Activated naive CD4-positive, alpha-beta T cell treated with anti-CD3 and anti-CD28 coated beads, Interleukin-2, amount 10 ng/mL, durations not matched to agents 7 days and 5 days (primary cell): ENCODE measurements at places on chromosomes 1 and 21.

DNA sequence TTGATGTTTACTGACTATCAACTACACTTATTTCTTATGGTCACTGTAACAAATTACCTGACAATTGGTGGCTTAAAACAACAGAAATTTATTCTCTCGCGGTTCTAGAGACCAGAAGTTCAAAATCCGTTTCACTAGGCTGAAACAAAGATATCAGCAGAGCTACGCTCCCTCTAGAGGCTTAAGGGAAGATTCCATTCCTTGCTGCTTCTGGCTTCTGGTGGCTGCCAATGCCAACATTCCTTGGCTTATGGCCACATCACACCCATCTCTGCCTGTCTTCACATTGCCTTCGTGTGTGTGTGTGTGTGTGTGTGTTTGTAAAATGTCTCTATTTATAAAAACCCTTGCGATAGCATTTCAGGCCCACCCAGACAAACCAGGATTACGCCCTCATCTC is 66.4 kb downstream of the LMX1A start:
- DNase-seq: no peak

DNA sequence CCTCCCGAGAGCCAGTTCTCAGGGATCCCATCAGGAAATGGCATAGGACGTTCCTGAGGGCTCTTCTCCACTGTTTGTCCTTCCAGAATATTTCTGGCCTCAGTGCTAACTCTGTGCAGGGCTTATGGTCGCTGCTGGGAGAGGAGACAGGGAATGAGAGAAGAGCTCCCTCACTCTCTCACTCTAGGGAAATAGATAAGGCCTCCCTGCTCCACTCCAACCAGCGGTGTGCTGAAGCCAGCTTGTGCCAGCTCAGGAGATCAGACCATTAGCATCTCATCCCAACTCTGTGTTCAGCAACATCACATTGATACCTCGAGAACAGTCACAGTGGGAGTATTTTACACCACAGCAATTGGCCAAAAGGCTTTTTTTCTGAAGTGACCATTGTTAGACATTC is 49.2 kb upstream of the ZC3H12A start:
- DNase-seq: no peak

DNA sequence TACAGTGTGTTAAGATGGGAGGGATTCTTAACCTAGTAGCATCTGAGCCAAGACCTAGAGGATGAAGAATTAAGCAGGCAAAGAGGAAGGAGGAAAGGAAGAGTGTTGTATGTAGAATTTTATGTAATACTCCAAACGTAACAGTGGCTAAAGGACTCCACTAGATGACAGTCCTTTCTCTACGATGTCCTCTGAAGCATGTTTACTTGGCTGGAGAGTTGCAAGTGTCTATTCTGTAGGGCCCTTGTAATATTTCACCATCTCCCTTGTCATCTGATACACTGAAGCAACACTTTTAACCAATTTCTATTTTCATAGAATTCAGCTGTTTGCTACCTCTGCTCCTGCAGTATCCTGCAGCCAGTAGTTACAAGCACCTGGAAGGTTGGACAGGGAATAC is 2.2 kb upstream of the YBX1 start:
- no peak for DNase-seq

- DNase-seq: no peak
Observed at GRCh38 chr1:162303004-162303344, 73.7 kb downstream of the SPATA46 start.

DNA sequence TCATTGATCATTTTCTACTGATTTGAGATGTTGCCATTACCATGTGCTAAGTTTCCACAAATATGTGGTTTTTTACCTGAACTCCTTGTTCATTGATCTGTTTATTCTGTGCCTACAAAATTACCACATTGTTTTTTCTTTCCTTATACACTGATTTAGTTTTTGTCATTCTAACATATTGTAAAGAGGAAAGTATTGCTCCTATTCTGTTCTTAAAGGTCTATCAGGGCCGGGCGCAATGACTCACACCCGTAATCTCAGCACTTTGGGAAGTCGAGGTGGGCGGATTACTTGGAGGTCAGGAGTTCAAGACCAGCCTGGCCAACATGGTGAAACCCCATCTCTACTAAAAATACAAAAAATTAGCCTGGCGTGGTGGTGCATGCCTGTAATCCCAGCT is 75.1 kb downstream of the CAMTA1 start:
- DNase-seq: no peak

GRCh38 chr1:2880812-2881295 is 79.4 kb upstream of the TTC34 start:
- DNase-seq: no peak

GRCh38 chr1:156877433-156878170 is 15.9 kb upstream of the PEAR1 start:
- DNase-seq: no peak

GRCh38 chr1:23194119-23194984 is 22.9 kb downstream of the HTR1D start:
- DNase-seq: no peak

DNA sequence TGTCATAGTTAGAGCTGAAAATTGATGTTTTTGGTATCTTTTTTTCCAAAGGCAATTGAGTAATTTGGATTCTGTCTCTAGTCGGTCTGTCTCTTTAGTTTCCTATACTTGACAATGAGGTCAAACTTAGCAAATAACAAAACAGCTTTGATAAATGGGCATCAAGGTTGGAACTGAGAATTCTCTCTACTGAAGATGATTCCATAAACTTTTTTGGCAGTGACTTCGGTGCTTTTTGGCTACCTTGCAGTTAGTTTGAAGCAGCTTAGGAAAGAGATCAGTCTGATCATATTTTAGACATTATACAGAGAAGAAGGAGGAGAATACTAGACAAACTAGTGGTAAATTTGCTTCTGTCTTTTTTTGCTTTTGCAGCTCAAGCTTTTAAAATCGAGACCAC is 559 bp downstream of the VCAM1 start:
- no peak for DNase-seq

- no peak for DNase-seq
Observed at GRCh38 chr21:32190493-32191144, 88.2 kb downstream of the MIS18A start.

DNA sequence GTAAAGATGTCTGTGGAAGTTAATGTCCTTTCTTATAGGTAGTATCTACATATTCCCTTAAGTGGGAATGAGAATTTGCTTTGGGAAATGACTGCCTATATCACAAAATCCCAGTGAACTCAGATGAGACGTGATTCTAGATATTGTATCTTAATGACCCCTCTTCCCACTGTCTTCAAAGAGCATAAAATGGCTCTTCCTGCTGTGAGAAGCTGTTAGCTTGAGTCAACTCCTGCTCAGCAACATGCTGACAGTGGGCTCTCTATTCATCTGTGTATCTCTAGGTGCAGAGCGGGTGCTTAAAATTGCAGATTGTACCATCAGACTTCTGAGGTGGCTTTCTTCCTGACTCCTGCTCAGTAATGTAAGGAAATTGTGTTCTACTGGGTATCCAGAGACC is 100.6 kb downstream of the SPAG17 start:
- no peak for DNase-seq

GRCh38 chr21:46033410-46034400 is 52.1 kb downstream of the COL6A1 start:
- no peak for DNase-seq

- DNase-seq: peak; percentile 10
Observed at GRCh38 chr1:227994632-227995300, 12.0 kb upstream of the WNT3A start.

- DNase-seq: no peak
Observed at GRCh38 chr1:88698764-88699163, 14.7 kb downstream of the PKN2 start.

DNA sequence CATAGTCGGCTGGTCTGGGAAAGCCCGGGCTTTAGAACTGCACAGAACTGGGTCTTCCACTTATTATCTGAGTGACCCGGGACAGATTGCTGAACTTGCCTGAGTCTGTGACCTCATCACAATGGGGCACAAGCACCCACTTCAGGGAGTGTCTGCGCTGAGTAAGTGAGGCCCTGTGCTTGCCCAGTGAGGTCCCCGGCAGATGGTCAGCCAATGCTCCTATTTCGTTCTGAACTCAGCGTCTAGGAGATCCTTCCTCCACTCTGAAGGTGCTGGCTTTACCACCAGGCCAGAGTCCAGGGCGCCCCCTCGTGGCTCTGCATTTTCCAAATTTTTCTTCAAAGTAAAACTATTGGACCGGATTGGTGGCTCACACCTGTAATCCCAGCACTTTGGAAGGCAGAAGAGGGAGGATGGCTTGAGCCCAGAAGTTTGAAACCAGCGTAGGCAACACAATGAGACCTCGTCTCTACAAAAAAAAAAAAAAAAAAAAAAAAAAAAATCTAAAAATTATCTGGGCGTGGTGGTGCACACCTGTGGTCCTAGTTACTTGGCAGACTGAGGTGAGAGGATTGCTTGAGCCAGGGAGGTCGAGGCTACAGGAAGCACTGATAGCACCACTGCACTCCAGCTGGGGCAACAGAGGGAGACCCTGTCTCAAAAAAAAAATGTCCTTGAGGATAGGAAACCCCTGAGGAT is 61.7 kb downstream of the FCRL5 start:
- DNase-seq: peak; percentile 76

DNA sequence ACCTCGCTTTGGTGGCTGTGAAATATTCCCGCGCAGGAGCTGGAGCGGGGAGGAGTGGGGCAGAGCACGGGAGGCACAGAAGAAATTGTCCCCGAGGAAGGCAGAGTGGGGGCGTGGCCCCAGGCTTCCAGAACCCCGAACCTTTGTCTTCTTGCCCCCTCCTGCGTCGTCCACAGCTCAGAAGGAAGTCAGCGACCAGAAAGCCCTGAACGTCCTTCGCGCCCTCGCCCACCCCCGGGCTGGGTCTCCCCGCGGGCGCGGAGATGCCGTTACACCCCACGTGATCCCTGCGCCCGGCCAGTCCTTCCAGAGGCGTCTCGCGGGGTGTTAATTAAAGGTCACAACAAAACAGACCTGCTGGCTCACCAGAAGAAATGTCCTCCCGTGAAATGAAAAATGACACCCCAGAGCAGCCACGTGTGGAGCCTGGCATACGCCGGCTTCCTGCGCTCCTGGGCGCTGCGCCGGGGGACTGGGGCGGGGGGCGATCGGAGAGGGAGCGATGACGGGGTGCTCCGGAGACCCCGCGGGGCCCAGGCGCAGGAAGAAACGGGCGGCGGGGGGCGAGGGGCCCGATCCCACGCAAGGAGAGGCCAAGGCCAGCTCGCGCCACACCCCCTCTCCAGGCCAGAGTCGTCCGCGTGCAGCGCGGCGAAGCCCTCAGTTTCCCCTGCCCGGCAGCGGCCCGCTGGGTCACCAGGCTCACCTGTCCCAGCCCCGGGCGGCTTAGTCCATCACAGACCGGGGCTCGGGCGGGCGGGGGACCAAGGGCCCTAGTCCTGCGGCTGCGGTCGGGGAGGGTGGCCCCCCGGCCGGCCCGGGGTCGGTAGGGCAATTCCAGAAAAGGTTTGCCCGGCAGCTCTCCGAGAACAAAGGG is 995 bp upstream of the KIF26B start:
- DNase-seq: peak; percentile 24

DNA sequence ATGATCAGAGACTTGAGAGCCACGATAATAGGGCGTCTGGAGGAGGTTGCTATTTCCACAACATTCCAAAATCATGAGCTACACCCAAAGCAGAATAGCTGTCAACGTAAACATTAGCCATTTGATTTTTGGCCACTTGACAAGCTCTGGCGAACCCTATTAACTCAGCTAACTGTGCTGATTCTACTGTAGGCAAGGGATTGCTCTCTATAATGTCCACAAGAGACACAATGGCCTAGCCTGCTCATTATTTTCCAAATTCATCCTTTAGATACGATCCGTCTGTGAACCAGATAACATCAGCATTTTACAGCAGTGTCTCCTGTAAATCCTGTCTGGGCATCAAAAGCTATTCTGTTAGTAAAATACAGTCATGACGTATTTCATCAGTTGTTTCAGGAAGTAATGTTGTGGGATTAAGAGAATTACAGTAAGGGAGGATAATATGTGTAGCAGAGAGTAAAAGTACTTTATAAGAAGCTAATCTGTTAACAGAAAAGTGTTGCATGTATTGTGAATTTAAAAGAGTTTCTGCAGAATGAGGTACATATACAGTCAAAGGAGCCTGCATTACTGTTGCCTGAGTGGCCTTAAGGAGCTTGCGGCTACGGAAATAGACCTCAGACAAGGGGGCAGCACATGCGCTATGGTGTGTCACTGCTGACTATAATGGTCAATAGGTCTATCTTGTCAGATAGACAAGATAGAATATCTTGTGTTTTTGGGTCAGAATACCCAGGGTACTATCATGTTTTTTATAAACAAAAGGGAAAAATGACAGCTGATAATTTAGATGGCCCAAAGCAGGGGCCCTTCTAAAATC is 44.9 kb upstream of the TINAGL1 start:
- no peak for DNase-seq

- no peak for DNase-seq
Observed at GRCh38 chr21:30733026-30733425, 14.0 kb downstream of the KRTAP21-2 start.

DNA sequence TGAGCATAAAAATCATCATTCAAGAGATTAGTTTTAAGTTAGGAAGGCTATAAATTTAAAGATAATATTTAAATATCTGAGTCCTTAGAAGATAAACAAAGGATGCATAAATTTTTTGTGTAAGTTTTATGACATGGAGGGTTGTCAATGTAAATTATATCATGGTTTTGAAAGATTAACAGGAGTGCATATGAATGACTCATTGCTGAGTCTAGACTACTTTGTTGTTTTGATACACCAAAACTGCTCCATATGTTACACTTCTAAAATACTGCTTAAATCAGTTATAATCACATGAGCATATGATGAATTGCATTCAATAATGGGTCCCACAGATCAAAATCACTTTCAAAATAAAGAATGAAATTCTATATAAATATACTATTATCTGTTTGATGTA is 312.5 kb downstream of the KCNT2 start:
- DNase-seq: no peak

GRCh38 chr1:1079408-1080121 is 5.5 kb upstream of the RNF223 start:
- DNase-seq: peak; percentile 45

GRCh38 chr1:152479792-152480595 is 30.6 kb upstream of the LCE5A start:
- DNase-seq: peak; percentile 61

- no peak for DNase-seq
Observed at GRCh38 chr1:61158591-61158990, 76.2 kb downstream of the NFIA start.

DNA sequence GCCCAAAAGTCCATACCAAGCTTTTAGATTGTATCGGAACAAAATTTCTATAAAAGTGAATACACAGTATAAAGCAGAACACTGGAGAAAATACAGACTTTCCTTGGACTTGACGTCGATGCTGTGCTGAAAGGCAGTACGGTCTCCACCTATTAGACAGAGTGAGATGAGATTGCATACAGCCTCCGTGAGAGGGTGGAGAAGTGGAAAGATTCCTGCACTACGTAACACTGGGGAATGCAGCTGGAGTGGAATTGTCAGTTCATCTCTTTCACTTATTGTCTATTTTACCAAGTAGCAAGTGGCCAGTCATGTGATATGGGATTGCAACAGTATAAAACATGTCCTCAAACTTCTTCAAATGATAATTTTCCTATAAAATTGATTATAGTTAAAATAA is 209.5 kb downstream of the ZP4 start:
- DNase-seq: no peak
